ENCODE measurements at places on chromosomes 2 and 18.
A peak's percentile ranks its signal among the peaks of the same experiment; 100 is the strongest.

- no peak for DNase-seq
Observed at GRCh38 chr2:3205845-3206244, 171.8 kb downstream of the EIPR1 start.

DNA sequence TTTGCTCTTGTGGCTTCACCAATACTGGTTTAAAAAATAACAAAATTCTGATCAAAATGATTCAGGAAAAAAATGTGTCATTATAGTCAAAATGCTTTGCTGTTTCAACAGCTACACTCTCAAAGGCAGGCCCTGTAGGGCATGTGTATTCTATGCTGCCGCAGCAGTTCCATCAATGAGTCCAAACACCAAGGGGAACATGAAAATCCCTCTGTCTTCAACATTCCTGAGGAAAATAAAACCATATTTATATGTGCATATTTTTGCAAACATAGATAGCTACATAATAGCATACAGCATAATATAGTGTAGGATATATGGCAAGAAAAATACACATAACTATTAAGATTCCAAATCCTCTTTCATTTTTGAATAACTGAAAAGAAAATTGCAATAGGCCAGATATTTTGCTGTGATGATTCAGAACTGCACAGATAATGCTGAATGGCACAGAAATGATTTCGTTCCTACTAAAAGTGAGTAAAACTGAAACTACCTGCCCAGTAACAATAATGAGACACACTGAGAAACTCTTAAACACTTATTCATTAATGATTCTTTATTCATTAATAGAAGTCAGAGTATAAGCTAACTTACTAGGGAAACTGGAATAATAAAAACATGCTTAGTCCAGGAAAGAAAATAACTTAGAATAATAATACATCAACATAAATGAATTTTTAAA lies 343.8 kb downstream of the SUCLG1 start:
- DNase-seq, result no peak

DNA sequence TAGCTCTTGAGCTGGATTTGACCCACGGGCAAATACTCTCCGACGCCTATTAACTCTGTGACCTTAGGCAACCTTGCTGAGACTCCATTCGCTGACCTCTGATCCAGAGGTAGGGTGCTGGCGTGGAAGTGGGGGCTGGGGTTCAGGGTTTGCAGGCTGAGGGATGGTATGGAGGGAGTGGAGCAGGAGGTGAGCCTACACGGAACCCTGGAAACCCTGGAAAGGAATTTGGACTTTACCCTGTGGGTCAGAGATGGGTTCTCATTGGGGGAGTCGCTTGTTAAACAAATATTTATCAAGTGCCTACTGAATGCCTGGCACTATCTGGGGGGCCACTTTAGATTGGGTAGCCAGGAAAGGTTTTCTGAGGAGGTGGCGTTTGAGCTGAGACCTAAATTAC lies 58.2 kb upstream of the FZD7 start:
- DNase-seq, result no peak

GRCh38 chr2:96138179-96139145 lies at the start of gene ASTL:
Gene ASTL, minus strand, starts transcription at chr2:96138502. Its CDS starts 66 bp downstream, at chr2:96138436.
- peak; percentile 3 for DNase-seq

GRCh38 chr2:160484859-160485520 lies 8.6 kb downstream of the RBMS1 start:
- DNase-seq, result no peak

DNA sequence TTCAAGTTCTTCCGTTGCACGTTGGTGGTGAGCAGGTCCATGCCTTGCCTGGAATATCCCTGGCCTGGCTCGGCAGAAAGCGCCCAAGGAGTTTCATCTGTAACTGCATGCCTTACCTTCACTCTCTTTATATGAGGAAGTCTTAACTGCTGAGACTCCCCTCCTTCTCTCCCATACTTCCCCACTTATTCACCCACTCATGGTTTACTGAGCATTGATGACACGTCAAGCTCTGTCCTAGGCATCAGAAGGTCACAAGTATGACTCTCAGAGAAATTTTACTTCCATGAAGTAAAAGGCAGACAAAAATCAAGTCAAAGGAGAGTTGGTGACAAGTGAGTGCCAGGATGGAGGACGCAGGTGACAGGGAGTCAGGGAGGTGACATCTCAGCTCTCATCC lies 68.2 kb downstream of the TBC1D8 start:
- no peak for DNase-seq

GRCh38 chr18:79681484-79682387 lies 2.1 kb downstream of the CTDP1 start:
- DNase-seq, result no peak

DNA sequence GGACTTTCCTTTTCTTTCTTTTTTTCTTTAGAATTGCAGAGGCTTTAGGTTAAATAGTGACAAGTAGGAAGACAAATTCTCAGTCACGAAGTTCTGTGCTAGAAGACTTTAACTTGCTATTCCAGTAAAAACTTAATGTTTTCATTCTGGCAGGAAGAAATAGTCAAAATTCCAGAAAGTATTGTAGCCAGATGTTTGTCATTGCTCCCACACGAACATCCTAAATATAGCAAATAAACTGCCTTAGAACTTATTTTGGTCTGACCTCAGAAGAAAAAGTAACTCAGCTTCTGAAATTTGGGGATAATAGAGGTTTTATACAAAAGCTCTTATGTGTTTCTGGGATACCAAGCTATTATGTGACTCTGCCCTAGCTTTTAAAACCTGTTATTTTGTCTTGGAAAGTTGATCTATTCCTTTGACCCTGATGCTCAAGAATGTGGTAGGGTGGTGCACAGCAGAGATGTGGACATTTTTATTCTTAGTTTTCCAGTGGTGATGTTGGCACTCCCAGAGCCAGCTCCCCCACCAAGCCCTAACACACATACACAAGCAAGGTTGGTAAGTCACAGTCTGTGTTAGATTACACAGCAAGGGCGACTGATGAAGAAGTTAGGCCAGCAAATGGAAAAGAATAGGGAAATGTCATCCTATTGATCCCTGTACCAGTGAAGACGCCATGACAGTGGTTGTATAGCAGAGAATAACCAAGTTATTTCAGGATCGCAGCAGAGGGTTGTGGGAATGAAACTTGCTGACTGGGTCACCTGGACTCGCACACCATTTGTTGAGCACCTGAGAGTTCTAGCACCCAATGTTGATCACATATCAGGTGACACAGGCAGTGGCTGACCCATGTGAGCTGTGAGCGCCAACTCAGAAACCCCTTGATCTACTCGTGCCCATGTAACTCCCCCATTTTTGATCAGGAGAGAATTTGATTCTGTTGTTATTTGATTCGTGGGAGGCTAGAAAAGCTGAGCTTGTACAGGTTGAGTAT lies 23.7 kb downstream of the FARP2 start:
- DNase-seq, result no peak

DNA sequence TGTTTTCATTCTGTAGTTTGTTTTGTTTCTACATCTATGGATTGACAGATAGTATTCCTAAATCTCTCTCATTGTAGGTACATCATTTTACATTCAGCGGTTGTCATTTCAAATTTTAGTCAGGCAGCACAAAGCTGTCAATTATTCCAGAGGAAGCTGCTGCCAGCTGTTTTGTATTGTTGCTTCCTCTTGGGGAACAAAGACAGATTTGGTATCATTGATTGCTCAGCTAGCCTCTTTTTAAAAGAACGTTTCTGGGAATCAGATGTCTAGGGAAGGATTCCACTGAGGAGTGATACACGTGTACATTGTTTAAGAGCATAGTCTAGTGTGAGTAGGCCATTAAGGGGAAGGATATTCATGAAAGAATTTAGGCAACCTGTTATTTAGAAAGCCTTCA lies 145.8 kb downstream of the AGPS start:
- no peak for DNase-seq

DNA sequence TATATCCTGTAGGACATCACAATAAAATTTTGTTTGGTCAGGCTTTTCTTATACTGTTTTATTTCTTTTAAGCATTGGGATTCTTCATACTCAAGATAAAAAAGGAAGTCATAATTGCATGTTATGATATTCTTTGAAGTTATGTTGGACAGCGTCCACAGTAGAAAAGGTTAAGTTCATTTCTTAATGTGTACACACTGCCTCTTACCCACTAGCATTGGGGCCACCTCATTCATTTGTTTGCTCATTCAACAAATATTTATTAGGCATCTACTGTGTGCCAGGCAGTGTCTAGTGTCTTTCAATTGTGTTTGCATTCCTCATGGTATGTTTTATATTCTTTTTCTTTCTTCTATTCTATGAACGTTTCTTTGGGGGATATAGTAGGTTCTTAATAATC lies 70.2 kb downstream of the PTPRM start:
- DNase-seq, result no peak

- no peak for DNase-seq
Observed at GRCh38 chr2:214593727-214594126, 182.9 kb downstream of the VWC2L start.

DNA sequence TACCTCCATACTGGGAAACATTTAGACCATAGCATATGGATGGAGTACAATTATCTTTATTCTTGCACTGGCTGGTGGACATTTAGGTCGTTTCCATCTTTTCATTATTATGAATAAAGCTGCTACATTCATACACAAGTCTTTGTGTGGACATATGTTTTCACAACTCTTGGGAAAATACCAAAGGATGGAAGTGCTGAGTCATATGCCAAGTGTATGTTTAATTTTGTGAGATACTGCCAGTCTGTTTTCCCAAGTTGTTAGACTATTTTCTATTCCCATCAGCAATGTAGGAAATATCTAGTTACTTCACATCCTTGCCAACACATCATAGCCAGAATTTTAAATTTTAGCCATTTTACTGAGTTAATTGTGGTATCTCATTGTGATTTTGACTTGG lies 91.5 kb downstream of the GALNT13 start:
- no peak for DNase-seq

GRCh38 chr2:218180467-218181114 lies 13.8 kb upstream of the CXCR1 start:
- no peak for DNase-seq

DNA sequence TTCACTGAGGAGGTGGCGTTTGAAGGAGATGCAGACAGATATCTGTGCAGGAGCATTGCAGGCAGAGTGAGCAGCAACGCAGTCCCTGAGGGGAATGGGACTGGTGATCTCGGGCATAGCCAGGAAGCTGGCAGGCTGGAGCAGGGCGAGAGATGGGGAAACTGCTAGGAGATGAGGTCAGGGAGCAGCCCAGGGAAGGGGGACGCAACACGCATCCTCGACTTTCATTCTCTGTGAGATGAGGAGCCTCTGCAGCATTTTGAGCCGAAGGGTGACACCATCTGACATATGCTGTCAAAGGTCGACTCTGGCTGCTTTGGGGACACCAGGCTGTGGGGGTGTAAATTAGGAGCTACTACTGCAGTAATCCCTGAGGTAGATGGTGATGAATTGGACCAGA lies 4.3 kb upstream of the CHRNA1 start:
- no peak for DNase-seq

DNA sequence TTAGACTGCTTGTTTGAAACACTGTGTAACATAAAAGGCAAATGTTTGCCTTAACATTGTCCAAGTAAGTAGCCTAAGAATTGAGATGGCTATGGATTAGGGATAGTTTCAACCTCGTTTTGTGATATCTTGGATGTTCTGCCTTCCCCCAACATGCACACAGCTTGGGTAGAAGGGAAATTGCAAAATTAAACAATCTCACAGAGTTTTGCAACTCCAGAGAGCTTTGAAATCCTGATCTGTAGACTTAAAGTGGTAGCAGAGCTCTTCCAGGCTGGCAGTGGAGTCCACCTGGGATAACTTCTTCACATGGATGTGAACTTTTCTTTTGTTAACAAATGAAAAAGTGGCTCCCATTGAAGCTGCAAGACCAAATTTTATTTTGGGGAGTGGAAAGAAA lies 59.6 kb downstream of the CHRNA1 start:
- DNase-seq, result no peak

GRCh38 chr2:38438133-38438882 lies 61.2 kb upstream of the ATL2 start:
- no peak for DNase-seq

GRCh38 chr2:96869822-96870625 lies at the start of gene SEMA4C:
Gene SEMA4C, minus strand, starts transcription at chr2:96870080. Its CDS starts 2,194 bp downstream, at chr2:96867886.
- no peak for DNase-seq

GRCh38 chr18:25141399-25141798 lies 210.6 kb downstream of the ZNF521 start:
- no peak for DNase-seq

DNA sequence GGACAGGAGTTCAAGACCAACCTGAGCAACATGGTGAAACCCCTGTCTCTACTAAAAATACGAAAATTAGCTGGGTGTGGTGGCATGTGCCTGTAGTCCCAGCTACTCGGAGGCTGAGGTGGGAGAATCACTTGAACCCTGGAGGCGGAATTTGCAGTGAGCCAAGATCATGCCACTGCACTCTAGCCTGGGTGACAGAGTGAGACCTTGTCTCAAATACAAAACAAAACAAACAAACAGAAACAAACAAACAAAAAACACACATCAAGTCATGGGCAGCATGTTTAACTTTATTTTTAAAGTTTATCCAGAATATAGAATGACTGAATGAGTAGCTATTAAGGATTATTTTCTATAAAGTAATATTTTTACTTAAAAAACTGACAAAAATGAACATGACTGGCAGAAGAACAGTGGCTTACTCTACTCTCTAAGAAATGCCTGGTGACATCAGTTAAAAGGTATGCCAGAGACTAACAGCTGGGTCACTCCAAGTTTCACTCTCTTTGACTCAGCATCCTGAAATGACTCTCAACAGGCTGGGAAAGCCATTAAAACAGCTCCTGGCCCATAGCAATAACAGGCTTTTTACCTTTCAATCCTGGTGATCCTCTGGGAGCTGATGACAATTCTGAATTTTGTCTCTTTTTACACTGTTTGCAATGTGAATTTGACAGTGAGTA lies 281.6 kb upstream of the STON1 start:
- DNase-seq, result no peak

GRCh38 chr2:169838743-169839489 lies 11.7 kb downstream of the UBR3 start:
- no peak for DNase-seq

- DNase-seq, result no peak
Observed at GRCh38 chr2:199869653-199870052, 18.7 kb upstream of the FTCDNL1 start.

- DNase-seq, result no peak
Observed at GRCh38 chr2:37570773-37571586, 100.5 kb downstream of the CDC42EP3 start.

DNA sequence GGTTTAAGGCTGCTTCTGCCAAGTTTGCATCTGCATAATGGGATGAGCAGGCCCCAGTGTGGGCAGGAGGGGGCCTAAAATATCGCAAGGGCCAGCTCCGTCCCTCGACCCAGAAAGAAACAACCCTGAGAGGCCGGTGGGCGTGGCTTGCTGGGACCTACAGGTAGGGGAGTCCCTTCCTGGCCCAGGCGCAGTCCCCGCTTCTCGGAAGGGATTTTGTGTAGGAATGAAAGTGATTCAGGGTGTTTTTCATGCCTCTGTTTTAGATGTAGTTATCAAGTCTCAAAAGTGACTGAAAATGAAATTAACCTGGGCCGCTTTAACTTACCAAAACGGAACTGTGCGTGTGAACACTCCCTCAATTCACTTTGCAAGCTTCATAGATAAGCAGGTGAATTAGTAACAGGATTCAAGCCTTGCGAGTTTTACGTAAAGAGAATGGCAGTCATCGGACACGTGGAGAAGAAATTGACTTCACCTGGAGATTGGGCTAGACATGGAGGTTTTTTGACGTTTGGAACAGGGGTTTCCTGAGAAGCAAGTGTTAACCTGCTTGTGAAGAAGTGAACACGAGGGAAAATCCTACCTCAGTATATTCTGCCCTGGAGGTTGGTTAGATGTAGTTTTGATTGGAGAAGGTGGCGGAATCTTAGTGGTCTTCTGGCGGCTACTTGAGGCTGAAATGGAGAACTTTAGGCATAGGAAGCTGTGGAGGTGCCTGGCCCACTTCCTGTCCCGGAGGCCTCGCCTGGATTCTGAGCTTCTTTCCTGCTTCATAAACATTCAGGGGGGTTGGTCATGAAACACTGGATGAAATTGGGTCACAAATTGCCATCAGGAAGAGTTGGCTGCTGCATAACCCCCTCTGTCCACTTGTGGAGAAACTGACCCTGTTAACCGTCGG lies 1.7 kb downstream of the NCK2 start:
- no peak for DNase-seq

Data from NCI-H1436 treated with DMSO at 0.1 percent for 48 hours (cell line).